ENCODE measurements at places on chromosomes 2 and 18.

DNA sequence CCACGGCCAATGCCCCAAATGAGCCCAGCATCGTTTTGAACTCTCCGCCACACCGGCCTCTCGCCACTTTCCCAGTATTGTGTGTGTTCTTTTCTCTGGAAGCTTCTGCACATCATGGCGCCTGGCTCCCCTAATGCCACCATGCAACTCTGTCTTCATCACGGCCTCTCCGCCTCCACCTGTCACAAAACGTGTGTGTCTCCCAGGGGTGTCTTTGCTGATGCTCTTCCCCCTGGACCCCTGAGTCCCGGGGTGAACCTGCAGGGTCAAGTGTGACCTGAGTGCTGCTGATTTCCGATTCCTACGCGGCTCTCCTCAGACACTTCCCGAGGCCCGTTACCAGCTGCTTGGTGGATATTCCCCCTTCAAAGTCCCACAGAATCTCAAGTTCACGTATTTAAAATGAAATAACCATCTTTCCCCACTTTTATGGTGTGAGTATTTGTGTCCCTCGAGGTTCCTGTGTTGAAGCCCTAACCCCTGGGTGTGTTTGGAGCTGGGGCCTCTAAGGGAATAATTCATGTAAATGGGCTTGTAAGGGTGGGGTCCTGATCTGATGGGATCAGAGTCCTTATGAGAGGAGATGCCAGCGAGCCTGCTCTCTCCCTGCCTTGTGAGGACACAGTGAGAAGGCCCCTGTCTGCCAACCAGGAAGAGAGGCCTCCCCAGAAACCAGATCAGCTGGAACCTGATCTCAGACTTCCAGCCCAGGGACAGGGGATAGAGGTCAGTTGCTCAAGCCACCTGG, 87.5 kb upstream of the PXDN start:
- no peak for DNase-seq

DNA sequence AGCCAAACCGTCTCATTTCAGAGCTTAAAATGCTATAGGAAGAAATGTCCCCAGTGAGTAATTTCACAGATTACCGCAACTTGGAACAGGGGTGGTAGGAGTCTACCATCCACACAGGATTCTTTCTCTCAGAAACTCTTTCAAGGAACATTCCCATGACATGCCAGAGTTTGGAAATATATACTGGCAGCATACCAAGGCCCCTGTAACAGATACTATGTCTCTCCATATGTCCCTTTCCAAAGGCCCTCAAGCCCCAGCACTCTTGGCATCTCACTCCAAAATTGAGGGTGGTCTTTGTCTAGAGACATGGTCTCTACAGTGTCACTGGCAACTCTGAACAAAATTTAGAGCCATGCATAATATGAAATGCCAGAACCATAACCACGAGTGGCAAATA, 11.0 kb downstream of the FIGLA start:
- DNase-seq: no peak

DNA sequence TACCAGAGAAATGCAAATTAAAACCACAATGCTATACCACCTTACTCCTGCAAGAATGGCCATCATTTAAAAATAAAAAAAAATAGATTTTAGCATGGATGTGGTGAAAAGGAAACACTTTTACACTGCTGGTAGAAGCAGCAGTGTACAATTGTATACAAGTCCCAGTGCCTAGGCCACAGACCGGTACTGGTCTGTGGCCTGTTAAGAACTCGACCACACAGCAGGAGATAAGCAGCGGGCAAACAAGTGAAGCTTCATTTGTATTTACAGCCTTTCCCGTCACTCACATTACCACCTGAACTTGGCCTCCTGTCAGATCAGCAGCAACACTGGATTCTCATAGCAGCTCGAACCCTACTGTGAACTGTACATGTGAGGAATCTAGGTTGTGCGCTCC, 60.7 kb upstream of the DSC1 start:
- no peak for DNase-seq

GRCh38 chr2:138157372-138157771, 193.1 kb downstream of the HNMT start:
- no peak for DNase-seq

- DNase-seq: no peak
Observed at GRCh38 chr18:57081899-57082298, 65.0 kb upstream of the BOD1L2 start.

GRCh38 chr2:7930800-7931635, 750.8 kb upstream of the ID2 start:
- no peak for DNase-seq
